HT1080 (cell line): ENCODE measurements at places on chromosomes 4 and X. TPM values are rescaled to one million over a fixed set of nuclear protein-coding genes. Genes with fewer than 3 reads are reported as not detected.

DNA sequence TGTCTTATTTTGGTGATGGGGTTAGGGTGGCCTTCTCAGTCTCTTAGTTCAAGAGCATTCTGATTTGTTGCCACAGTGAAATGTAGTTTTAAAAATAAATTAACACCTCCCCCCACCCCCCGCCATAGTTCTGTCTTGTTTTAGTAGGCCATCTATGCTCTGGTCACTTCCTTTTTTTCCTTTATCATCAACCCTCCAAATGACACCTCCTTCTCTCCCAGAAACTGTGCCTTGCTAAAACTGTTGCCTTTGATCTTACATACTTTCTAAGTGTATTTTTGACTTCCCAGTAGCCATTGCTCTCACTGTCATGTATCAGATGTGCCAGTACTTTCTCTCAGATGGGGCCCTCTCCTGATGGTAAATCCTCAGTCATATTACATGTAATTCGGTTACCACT is 14.5 kb upstream of the NDUFC1 start:
- DNase-seq = no peak

- DNase-seq = peak; percentile 37
These were observed 145.1 kb upstream of the MSX1 start for GRCh38 chr4:4714331-4714730.

The LRP2BP gene
- total RNA-seq = 0.08 and 0.13 TPM in 2 replicates

GRCh38 chr4:140257461-140258305 is 103.7 kb upstream of the MAML3 start:
- no peak for DNase-seq

DNA sequence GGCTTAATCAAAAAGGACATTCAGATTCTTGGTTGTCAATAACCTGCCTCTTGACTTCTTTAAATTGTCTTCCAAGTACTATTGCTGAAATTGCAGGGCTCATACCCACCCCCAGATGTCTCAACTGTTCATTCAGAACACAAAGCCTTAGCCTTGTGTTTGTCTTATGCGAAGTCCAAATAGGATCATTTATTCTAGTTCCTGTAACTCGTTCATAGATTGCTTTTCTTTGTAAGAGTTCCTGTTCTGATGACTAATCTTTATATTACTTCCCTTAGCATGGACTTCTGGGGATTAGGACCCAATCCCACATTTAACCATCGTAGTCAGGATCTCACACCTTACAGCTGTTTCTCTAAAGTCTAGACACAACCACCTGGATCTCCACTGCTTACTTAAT is 226.0 kb downstream of the VEGFC start:
- DNase-seq = no peak

GRCh38 chrX:10367406-10367805 is 210.6 kb downstream of the CLCN4 start:
- no peak for DNase-seq

- no peak for DNase-seq
These were observed 211.0 kb upstream of the EMCN start for GRCh38 chr4:100728861-100729260.

- DNase-seq = no peak
These were observed 504.3 kb downstream of the RAB28 start for GRCh38 chr4:12979797-12980196.

DNA sequence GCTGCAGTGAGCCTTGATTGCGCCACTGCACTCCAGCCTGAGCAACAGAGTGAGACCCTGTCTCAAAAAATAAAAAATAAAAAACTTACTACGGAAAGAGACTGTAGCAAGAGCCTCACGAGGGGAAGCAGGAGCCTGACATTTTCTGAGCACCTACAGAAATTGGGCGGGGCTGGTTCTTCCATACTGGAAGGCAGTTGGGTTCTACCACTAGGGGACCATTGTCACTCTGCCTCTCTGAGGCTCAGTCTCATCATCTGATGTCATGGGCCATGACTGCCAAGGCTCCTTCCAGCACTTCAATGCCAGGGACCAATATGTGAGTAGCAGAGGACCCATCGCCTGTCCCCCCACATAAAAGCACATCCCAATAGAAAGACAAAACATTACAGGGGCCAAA is 8.2 kb downstream of the SH3KBP1 start:
- no peak for DNase-seq

DNA sequence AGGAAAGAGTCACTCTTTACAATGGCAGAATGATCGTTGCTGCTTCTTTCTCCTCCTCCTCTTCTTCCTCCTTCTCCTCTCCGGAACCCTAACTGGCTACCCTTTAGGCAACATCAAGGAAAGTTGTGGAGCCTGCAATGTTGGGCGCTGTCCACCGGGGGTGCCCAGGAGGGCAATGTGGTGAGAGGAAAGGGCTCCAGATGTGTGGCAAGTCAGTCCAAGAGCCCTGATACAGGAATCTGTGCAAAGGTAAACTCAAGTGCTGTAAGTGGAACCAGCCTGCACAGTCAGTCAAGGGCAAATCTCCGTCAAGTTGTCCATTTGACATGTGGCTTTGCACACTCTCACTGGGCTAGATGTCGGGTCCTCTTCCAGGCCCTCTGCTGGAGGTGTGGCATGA is 2.8 kb downstream of the RTL5 start:
- no peak for DNase-seq

The CFAP99 gene
- not detected in 2 replicates for total RNA-seq

DNA sequence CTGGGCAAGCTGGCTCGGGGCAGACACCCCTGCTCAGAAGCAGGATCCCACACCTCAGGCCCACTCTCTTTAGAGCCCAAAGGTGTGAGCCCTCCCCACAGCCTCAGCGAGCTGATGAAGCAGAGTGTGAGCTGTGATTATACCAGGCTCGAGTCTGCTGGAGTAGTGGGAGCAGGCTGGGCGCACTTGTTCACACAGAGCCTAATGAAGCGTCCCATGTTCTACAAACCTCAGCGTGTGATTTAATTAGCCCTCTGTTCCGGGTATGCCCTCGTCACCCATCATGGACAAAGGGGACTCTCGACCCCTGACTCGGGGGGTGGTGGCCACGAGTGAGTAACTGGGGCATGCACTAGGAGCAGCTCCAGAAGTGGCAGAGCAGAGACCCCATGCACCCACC is 62.3 kb downstream of the PPP2R2C start:
- DNase-seq = no peak

GRCh38 chr4:3223956-3224748 is 24.8 kb upstream of the MSANTD1 start:
- no peak for DNase-seq

DNA sequence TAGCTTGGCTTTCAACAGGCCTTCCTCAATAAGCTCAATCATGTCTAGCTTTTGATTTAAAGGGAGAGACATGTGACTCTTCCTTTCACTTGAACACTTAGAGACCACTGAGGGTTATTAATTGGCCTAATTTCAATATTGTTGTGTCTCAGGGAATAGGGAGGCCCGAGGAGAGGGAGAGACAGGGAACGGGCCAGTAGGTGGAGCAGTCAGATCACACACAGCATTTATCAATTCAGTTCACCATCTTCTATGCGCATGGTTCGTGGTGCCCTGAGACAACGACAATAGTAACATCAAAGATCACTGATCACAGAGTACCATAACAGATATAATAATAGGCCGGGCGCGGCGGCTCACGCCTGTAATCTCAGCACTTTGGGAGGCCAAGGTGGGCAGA is 17.8 kb downstream of the ZNF81 start:
- no peak for DNase-seq

The ELF4 gene
- 13.1 and 18.2 TPM in 2 replicates for total RNA-seq

The CT45A1 gene
- total RNA-seq = 46.8 and 61.1 TPM in 2 replicates

DNA sequence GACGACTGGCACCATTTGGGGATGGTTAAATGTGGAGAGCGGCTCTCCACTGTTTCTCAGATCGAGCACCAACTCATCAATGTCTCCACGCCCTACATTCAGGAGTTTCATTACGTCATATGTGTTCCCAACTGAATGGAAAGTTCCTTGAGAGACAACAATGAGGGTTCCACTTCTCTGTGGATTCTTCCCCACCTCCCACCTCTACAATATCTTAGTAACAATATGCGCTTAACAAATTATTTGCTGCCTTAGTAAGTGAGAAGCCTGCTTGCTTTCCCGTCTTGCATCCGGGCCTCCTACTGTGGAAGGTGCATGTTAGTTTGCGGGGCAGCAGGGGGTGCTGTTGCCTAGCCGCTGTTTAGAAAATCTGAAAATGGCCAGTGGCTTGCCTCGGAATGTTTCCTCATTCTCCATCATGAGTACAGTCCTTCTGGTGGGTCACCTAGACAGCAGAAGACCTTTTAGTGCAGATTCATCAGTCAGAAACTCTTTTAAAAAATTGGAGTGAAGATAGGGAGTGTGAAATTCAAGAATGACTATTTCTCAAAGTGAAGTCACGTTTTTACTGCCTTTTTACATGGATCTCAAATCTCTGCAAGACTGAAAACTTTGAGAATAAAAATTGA is 55.7 kb downstream of the PHOX2B start:
- DNase-seq = peak; percentile 62

- DNase-seq = no peak
These were observed 112.9 kb downstream of the PTPN13 start for GRCh38 chr4:86706923-86707597.

DNA sequence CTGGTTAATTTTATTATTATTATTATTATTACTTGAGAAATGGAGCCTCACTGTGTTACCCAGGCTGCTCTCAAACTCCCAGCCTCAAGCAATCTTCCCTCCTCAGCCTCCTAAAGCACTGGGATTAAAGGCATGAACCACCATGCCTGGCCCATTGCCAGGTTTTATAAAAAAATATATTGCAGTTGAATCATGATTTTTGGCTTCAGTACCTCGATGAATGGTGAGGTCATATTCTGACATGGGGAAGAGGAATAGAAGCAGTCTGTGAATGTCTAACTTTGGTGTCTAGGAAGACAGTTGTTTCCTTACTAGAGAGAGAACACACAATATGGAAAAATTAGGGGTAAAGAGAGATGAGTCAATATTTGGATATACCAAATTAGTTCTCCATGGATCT is 32.0 kb downstream of the CCSER1 start:
- peak; percentile 50 for DNase-seq
